ENCODE measurements at places on chromosomes 3 and 15.

DNA sequence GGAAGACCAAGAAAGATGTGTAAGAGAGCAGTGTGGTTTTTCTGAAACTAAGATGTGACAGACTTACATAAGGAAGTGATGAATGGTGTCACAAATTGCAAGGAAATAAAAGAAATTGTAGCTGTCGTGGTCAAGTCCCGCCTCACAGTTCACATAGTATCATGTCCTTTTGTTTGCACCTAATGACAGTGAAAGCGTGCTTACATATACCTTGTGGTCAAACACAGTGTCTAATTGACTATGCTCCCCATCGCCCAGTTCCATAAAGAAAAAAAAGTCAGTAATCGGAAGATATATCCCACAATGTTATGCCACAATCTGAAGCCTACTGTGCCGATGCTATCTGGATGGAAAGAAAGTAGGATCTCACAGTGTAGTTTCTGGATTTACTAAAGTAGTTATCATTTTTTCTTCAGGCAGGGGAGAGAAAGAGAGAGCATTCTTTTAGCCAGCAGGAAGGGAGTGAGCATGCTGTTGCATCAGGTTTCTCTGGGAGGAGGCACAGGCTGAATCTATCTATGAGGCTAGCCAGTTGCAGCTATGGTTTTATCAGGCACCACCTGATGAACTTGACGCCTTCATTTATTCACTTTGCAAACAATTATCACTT is 9.8 kb upstream of the PLSCR1 start:
- DNase-seq = no peak

GRCh38 chr3:40996382-40996781 is 202.9 kb upstream of the CTNNB1 start:
- no peak for DNase-seq

DNA sequence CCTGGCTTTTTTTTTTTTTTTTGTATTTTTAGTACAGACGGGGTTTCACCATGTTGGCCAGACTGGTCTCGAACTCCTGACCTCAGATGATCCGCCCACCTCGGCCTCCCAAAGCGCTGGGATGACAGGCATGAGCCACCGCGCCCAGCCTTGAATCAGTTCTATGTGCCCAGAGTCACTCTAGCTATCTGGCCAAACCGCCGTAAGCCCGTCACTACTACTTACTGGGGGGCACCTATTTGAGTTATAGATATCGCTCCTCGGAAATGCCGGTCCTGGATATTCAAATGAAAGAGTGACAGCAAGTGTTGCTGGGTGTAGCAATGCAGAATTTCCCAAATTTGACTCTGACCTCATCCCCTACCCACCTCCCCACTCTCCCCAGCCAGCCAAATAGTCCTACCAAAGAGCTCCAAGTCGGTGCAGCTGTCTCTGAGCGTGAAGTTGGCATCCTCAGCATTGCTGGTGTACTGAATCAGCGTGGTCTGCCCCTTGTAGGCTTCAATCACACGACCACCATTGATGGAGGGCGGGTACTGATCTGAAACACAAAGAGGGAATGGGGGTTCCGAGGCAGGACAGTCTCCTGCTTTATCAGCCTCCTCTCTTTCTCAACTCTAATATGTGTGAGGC is 38.1 kb downstream of the MUC20 start:
- no peak for DNase-seq

- no peak for DNase-seq
Measured at GRCh38 chr3:150005243-150006112, 34.8 kb upstream of the PFN2 start.

DNA sequence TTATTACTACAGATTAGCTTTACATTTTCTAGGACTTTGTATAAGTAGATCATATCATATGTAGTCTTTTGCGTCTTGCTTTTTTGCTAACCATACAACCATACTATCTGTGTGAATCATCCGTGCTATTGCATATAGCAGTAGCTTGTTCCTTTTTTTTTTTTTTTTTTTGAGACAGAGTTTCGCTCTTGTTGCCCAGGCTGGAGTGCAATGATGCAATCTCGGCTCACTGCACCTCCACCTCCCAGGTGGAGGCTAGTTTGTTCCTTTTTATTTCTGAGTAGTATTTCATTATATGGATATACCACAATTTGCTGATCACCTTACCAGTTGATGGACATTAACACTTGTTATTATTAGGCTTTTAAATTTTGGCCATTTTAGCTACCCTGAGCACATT is 54.5 kb upstream of the TBL1XR1 start:
- no peak for DNase-seq

- DNase-seq = no peak
Measured at GRCh38 chr15:83504365-83504764, 57.2 kb downstream of the SH3GL3 start.

- DNase-seq = no peak
Measured at GRCh38 chr3:192637803-192638202, 89.5 kb downstream of the FGF12 start.

GRCh38 chr3:49925485-49925884 is 4.1 kb downstream of the MON1A start:
- DNase-seq = no peak

GRCh38 chr3:99475229-99475628 is 163.2 kb upstream of the COL8A1 start:
- no peak for DNase-seq

- no peak for DNase-seq
Measured at GRCh38 chr3:129984125-129984524, 9.6 kb downstream of the TRH start.

DNA sequence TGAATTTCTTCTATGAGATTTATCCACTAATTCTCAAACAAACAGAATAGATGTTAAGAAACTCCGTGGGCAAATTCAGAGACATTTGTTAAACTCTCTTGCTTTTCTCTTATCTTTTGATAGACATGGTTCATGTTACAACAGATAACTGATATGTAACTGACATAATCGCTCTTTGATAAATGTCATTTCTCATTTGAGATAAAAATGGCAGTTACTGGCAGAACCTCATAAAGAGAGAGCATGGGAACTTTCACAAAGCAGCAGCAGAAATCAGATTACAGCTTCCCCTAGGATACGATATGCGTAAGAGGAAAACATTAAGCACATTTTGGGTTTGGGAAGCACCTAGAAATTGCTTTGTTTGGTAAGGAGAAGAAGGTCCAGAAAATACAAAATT is 126.1 kb downstream of the CADPS start:
- DNase-seq = no peak

- DNase-seq = no peak
Measured at GRCh38 chr3:128237348-128238183, 84.3 kb downstream of the EEFSEC start.

DNA sequence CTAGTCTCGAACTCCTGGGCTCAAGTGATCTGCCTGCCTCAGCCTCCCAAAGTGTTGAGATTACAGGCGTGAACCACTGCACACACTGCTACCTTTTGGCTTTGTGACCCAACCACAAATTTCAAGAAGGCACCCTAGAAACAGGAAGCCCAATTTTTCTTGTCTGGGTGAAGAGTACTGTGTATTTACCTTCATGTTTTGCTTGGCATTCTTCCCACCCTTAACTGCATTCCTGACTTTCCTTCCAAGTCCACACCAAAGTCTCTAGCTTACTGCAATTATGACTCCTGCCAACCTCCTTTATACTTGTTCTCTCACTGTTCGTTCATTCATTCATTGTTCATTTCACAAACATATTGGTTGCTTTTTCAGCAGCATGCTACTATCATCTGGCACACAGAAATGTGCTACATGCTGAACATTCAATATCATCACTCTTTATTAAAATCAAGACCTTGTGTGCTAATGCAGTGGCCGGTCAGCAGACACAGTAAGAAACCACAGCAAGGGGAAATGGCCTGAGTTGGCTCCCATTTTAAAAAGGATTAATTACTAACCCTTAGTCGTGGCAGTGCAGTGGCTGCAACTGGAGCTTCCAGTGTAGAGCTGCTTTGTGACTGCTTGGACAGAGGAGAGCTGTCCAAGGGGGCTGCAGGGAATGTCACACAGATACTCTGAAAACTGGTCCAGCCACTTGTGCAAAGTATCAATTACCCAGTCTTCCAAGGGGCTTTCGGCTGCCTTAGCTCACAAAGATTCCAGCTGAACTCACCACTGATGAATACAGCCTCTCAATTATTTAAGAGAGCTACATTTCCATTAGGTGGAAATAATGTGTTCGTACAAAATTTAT is 94.0 kb downstream of the ETFA start:
- no peak for DNase-seq

GRCh38 chr15:66882251-66883020 is 180.4 kb downstream of the SMAD6 start:
- no peak for DNase-seq

GRCh38 chr3:61578667-61579367 is 17.4 kb downstream of the PTPRG start:
- no peak for DNase-seq

- no peak for DNase-seq
Measured at GRCh38 chr3:120640231-120640630, 41.8 kb downstream of the HGD start.

- no peak for DNase-seq
Measured at GRCh38 chr3:157156837-157157635, 2.9 kb downstream of the CCNL1 start.

GRCh38 chr15:88018869-88019641 is 237.5 kb downstream of the NTRK3 start:
- no peak for DNase-seq
